ENCODE measurements at places on chromosomes 2 and 18.

DNA sequence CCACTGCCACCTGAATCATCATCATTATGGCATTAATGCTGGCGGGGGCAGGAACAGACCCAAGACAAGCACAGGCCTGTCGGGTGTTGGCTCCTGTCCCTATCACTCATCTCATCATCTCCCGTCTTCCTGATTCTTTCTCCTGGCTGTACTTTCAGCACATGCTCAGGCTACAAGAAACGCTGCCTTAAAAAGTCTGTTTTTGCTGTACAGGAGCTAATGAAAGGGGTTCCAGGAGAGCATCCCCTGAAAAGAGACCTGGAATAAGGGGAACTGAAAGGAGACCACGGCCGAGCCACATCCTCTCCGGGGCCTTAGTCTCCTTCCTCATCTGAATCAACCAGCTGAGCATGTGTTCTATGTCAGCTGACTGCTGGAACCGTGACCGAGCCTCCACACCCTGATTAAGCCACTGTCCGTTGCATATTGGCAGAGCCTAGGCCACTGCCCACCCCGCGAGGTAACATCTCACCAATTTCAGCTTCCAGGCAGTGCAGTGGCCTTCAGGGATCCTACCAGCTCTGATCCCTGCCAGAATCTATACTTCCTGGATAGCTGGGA, 62.6 kb downstream of the DNMT3A start:
- DNase-seq: no peak

DNA sequence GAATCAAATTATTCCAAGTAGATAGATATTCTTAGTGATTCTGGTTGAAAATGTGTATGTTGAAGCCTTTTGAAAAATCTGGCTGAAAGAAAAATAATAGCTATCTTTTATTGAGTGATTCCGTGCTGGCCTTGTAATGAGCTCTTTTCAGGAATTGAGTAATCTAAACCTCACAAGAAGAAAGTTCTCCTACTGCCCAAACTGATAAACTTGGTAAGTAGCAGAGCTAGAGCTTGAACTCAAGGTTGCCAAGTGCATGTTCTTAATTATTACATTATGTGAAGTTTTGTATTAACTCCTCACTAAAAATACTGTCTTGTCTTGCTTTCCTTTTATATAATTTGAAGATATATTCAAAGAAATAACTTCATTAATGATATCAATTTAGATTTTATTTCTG, 1.6 kb upstream of the PPP1R1C start:
- no peak for DNase-seq

DNA sequence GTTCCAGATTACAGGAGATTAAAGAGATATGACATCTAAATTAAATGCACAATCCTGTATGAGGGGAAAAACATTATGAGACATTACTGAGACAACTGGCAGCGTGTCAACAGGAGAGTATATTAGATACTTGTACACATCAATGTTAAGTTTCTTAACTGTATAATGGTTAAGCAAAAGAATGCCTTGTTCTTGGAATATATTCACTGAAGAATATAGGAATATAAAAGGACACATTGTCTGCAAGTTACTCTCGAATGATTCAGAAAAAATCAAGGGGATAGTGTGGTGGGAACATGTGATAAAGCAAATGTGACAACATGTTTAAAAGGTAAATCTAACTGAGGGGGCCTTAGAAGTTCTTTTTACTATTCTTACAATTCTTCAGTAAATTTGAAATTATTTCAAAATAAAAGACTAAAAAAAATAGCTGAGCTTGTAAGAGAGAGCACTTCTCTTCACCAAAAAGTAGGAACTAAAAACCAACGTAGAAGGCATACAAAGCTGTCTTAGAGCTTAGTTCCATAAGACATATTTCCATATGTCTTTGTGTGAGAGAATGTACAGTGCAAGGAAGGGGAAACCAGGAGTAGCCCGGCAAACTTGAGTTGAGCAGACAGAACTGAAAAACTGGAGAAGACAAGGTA, 7.5 kb downstream of the WDPCP start:
- no peak for DNase-seq

DNA sequence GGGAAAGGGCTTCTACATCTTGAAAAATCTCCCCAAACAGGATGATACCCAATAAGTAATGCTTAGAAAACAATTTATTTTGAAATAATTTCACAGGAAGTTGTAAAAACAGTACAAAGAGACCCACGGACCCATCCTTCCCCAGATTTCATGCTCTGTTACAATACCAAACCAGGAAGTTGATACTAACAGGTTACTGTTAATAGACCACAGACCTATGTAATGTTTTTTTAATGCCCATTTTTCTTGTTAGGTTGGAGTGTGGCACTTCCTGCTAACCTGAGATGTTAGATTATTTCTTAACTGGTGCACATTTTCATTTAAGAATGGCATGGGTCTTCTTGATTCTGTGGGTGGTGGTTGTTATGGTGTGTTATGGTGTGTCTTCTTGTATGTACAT, 21.4 kb upstream of the MGAT5 start:
- no peak for DNase-seq

- no peak for DNase-seq
Measured at GRCh38 chr2:216064014-216064630, 17.5 kb downstream of the PECR start.

DNA sequence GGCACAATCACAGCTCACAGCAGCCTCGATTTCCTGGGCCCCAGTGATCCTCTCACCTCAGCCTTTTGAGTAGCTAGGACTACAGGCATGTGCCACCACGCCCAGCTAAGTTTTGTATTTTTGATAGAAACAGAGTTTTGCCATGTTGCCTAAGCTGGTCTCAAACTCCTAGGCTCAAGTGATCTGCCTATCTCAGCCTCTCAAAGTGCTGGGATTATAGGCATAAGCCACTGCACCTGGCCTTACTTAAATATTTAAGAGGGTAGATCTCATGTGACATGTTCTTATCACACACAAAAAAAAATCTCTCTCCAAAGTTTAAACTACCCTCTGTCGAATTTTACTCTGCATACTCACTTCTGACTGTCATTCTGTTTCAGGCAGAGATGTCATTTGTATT, 75.4 kb upstream of the CHRNA1 start:
- DNase-seq: no peak

DNA sequence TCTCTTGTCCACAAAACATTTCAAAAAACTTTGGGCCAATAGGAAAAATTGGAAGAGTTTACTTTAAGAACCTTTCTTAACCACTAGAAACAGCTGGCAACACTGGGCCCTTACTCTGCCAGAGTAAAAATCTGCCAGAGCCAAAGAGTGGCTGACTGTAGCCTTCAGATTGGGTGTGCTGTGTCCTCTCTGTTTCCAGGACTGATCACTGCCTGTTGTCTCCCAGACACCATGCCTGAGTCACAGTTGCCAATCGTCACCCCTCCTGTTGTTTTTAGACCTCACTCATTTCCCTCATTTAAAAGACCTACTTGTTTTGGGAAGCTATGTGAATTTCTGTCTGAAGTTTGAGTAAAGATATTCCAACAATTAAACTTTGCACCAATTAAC, 159.1 kb downstream of the PPP1R1C start:
- DNase-seq: no peak
